ENCODE measurements at places on chromosomes 2 and 18. TPM values are rescaled to one million over a fixed set of nuclear protein-coding genes. Genes with fewer than 3 reads are reported as not detected.

The UGT1A10 gene
- not detected for total RNA-seq

The PLEK gene
- 138 TPM for total RNA-seq

The CFAP221 gene
- total RNA-seq: not detected

DNA sequence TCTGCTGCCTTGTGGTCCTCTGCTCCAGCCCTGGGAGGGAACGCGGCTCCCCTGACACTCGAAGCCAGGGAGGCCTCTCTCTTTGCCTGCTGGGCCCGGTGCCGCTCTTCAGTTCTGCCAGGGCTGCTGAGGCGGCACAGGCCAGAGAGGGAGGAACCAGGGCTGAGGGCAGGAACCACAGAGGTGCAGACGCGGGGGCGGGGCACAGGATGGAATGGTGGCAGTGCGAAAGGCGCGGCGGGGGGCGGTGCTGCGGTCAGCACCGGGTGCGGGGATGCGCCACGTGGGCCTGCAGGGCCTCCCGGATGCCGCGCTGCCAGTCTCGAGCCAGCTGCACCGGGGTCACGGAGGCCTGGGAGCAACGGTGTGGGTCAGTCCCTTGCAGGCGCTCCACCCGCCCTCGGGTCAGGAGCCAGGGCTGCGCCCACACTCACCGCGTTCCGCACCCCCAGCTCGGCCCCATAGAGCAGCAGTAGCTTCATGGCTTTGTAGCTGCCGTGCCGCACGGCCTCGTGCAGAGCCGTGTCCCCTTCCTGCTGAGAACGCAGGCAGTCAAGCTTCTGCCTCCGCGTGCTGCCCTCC, 4.4 kb downstream of the ANKRD23 start:
- peak; percentile 73 for DNase-seq

DNA sequence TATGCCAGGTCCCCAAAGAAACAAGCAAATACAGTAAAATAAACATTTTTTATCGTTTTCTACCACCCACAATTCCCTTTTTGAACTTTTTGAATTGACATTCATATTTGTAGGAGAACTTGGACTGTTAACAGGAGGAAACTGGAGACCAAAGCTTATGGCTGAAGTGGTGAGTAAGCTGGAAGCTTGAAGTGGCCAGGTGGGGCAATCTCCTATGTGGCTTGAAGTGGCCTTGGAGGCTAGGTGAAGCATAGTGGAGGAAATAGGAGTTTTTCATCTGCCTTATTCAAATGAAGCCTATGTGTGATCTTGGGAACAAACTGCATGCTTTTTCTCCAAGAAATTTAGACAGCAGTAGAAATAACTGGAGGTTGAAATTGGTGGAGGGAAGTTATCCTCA, 962.9 kb upstream of the FANCL start:
- DNase-seq: no peak

- no peak for DNase-seq
Measured at GRCh38 chr2:222903234-222904220, 42.7 kb downstream of the ACSL3 start.

DNA sequence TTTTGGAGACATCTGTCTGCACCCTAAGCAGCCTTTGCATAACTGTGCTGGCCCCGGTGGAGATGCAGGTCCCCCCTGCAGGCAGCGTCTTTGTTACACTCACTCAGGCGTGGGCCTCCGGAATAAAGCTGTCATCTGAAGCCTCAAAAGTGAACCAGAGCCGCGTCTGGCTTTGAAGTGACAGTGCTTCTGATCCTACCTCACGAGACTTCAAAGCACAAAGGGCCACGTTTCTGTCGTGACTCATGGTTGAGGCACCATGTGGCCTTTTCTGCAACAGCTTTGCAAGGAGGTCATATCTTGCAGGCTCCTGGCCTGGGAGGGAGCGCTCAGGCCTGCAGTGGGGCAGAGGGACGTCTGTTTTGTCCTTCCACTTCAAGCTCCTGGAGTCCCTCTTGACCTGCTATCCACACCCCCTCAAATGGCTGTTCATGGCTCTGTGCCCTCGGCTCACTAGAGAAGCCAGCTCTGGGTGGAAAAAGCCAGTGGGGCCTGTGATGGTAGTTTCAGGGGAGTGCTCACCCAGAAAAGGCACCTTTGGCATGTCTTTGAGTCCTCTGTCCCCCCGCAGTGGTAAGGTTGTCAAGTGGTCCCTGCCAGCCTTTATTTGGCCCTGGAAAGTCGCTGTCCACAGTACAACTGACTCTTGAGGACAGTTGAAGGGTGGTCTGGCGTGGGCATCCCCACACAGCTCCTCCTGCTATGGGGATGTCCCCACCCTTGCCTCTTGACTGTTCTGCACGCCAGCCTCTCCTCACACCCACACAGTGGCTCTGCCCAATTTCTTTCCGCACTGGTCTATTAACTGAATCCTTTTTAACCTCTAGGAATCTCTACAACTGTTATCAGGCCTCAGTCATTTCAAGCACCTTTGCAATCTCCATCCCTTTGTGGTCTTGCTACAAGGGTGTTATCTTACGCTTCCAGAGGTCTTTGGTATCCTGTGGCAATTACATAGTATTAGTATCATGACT, 19.3 kb downstream of the GPR55 start:
- DNase-seq: peak; percentile 14

- DNase-seq: no peak
Measured at GRCh38 chr2:178568227-178568626, 88.0 kb downstream of the PLEKHA3 start.

- no peak for DNase-seq
Measured at GRCh38 chr2:241132538-241133435, 16.5 kb downstream of the PASK start.

GRCh38 chr18:3150274-3150673, 69.5 kb downstream of the MYOM1 start:
- DNase-seq: no peak

DNA sequence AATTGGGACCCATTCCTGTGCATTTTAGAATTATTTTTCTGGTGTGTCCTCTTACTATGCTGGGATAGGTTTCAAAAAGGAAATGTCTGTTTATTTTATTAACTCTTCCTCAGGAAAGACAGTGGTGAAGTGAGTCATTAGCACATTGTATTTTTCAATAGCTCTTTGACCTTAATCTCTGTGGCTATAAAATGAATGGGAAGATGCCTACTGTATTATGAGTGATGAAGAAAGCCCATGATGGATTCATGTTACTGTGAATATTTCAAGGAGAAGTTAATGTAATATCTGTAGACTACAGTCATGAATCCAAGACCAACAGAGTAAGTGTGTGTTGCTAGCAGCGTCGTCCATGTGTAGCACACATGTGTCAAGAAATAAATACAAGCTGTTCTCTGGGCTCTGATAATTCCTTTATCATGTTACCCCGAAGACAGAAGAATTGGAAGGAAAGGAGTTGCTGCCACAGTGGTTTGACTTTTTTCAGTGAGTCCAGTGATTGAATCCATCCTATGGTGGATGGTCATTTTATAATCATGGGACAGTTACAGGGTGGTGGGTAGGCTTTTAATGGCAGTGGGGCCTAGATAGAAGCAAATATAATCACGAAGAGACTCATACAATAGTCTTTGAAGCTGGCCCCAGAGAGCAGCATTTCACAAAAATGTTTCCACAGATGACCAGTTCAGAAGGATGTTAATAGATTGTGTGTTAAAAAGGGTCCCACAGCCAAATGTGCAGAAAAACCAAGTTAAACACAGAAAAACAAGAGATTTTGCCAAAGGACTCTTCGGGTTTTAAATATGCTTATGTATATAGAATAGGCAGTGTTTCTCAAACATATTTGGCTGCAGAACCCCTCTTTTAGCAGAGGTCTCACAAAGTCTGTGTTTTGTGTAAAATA, 239.7 kb upstream of the RASGRP3 start:
- no peak for DNase-seq

DNA sequence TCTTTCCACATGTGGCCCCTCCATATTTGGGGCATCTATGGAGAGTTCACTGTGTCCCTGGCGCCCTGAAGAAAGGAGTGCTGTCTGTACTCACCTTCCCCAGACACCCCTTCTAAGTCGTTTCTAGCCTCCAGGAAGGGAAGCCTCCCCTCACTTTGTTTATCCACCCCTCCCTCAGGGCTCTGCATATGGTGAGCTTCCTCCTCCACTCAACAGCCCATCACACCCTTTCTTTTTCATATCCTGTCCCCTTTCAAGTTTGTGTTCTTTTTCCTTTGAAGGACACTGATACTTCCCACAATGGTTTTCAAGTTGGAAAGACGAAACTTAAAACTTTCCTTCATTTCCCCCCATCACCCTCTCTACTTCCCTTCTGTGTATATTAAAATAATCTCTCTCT, 291.4 kb upstream of the POU3F3 start:
- no peak for DNase-seq

DNA sequence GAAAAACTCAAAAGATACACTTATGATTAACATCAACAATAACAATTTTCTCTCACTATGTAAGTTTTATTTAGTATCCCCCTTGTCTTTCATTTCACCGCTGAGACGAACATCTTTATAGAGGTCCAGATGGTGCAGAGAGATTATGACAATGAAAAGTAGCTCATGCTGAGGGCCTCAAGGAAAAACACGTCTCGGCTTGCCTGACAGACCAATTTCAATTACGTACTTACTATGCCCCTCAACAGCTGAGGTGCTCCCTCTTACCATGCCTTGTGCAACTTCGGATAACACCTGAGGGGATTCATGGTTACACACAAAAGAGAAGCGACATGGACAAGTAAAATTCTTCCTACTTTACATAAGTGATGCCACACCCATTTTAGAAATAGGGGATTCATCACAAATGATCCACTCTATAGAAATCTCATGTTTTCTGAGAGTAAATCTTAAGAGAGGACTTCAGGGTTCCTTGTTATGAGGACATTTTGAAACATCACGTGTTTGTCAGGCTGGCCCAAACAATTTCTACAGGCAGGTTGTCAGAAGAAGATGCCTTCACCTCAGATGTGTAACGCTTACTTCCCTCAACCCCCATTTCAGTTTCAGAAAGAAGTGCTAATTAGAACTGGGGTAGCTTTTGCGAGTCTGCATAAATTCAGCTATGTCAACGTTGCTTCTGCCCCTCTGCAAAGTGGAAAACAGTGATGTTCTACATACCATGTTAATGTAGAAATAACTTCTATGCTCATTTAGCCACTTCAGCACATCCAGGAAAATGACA, 191.4 kb downstream of the NRXN1 start:
- no peak for DNase-seq

DNA sequence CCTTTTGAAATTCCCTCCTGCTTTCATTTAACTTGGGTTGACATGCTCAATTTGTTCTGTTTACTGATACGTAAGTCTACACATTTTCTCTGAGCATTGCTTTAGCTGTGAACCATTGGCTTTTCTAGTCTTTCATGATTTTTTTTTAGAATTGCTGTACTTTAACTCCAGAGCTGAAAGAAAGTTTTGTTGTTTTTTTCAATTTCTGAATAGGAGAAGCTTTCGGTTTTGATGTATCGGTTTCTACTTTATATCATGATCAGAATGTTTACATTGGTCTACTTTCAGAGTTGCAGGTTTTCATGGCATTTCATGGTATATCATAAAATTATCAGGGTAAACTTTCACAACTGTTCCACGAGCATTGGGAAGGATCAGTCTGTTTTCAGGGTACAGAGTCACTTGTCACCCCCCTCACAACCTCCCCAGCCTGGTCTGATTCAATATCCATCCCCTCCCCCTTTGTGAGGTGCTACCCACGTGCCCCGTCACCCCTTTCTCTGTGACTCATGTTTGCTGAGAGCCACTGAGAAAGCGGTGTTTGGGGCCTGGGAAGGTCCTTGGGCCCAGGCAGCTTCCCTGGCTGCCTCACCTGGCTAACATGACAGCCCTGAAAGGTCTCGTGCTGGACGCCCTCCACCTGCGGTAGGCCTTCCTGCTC, 7.0 kb downstream of the ASTL start:
- DNase-seq: no peak

All from activated B cell treated with CpG ODN at 0.5 μM for 24 hours (primary cell).